Glomerular endothelial cell (primary cell): ENCODE measurements at places on chromosomes 7 and 10. TPM values are rescaled to one million over a fixed set of nuclear protein-coding genes. Genes with fewer than 3 reads are reported as not detected.

DNA sequence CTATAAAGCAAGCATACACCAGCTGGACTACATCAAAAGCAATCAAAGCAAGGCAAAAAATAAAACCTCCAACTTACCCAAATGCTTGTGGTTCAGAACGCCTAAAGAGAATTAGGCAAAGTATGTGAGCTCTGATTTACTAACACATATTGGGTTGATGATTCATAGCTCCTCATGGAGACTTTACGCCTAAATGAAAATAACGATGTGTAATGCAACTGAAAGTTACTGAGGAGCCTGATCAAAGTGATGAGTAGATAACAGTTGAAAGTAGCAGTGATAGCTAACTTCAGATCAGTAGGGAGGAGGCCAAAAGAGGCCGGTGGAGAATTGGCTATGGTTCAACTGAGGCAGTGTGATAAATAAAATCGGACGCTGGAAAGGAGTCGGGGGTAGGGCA is 85.0 kb downstream of the MPP7 start:
- no peak for DNase-seq

- no peak for DNase-seq
Observed at GRCh38 chr7:87608431-87608830, 7.7 kb upstream of the ABCB1 start.

GRCh38 chr10:103699611-103700435 is 155.6 kb downstream of the SH3PXD2A start:
- DNase-seq, result no peak

ACTR3C gene
- total RNA-seq, result 0.53 and 2.1 TPM in 2 replicates

DNA sequence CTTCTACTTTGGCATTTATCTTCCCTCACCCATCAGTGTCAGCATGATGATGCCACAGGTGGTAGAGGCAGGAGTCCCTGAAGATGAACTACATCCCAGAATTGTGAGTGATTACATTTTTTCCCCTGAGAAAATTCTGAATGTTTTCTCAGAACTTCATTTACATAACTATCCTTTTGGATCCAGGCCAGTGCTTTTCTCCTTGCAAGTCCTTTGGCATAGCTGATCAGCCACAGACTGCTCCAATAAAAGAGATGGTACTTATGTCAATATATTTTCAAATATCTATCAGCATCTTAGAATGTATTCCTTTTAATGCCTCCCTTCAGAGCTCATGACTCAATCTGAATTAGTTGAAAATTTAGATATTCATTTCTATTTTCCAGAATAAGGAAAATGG is 135.5 kb downstream of the IQUB start:
- DNase-seq, result no peak

PLXNA4 gene
- total RNA-seq, result 1.2 and 5.4 TPM in 2 replicates
